8988T (cell line): ENCODE measurements at places on chromosomes 4 and X.

DNA sequence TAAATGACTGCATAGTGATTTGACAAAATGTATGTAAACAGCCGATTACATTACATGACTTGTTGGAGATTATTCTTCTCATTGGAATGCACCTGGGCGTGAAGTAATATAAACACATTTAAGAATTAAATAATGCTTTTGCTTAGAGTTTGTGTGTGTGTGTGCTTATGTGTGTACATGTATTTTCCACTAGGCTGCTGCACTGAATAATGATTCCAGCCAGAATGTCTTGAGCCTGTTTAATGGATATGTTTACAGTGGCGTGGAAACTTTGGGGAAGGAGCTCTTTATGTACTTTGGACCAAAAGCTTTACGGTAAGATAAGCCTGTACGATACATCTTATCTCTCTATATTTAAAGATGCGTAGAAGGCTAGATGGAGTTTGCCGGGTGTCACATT, 12.6 kb downstream of the NEIL3 start:
- no peak for DNase-seq

- DNase-seq: no peak
Observed at GRCh38 chr4:98661371-98662054, 3.1 kb upstream of the TSPAN5 start.

DNA sequence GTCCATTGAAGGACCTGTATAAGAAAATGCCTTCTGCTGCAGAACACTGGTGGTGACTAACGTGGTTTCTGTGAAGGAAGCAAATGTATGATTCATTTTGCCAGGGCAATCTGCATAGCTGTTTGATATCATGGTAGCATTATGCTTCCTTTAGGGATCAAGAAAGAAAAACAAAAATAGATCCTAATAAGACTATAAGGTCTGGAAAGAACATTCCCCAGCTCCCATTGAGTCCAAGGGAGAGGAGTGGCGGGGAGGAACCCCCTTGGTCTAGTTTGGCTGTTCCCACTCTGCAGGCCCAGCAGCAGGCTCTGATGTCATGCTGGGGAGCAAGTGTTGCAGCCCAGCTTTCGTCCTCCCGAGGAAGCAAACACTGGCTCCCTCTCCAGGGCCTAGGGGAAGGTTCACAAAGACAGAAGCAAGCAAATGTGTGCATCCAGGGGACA, 154.5 kb upstream of the GALNT7 start:
- no peak for DNase-seq

- DNase-seq: no peak
Observed at GRCh38 chr4:42391981-42392380, 5.3 kb upstream of the SHISA3 start.

GRCh38 chr4:76809594-76810305, 88.2 kb downstream of the SOWAHB start:
- DNase-seq: no peak

DNA sequence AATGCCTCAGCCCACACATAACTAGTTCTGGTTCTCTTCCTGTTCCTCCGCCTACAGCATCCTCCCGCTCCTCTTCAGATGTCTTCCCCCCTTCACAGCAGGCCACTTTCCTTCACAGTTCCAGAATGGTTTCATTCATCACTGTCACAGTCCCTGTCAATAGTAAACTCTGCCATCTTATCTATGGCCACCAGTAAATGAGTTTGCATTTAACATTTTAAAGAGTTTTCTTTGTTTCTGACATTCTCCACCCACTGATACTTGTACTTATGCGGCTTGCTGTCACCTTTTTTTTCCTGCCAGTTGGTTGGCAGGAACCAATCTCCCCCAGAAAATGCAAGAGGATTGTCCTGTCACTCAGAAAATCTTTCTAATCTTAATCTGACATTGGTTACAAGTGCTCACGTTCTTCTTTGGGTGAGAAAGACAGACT, 114.1 kb downstream of the GLUD2 start:
- no peak for DNase-seq

GRCh38 chr4:39032218-39033085, at the start of gene TMEM156:
TMEM156 (minus strand) TSS chr4:39032409; CDS start chr4:39032313, 96 bp downstream.
- DNase-seq: no peak

DNA sequence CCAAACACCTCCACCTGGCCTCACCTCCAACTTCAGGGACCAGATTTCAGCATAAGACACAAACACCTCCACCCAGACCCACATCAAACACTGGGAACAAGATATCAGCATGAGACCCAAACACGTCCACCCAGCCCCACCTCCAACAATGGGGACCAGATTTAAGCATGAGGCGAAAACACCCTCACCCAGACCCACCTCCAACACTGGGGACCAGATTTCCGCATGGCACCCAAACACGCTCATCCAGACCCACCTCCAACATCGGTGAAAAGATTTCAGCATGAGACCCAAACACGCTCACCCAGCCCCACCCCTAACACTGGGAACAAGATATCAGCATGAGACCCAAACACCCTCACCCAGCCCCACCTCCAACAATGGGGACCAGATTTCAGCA, 210.0 kb downstream of the ASMT start:
- DNase-seq: no peak

DNA sequence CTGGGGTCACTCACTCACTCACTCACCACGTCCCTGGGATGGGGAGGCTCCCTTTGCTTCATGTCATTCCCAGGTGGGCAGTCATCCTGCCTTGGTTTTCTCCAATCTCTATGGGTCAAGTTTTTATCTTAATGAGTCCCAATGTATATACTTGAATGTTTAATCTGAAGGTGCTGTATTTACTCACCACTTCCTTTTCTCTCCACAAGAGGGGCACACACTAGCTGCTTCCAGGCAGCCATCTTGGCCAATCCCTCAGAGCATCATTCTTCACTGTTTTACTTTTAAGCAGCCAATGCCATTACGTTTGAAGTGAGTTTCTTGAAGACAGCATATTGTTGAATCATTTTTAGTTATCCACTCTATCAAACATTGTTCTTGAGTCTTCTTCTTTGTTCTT, 153.4 kb upstream of the ARSJ start:
- DNase-seq: no peak

DNA sequence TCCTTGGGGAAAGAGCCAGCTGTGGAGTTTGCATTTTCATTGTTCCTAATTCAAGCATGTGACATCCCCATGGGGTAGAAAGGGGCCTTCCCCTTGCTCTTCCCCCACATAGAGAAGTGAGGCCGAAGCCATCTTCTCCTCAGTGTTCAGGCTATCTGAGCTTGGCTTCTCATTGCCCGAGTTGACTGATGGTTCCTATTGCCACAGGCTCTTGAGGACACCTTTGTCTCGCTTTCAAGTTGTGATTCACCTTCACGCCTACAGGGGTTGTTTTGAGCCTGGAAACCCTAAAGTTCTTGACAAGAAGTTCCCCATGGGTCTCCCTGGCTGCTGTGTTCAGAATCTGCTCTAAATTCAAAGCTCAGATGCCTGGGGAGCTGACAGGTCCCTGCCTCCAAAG, 25.0 kb downstream of the CCNQ start:
- no peak for DNase-seq

GRCh38 chr4:12105519-12105918, 676.8 kb upstream of the HS3ST1 start:
- DNase-seq: no peak

DNA sequence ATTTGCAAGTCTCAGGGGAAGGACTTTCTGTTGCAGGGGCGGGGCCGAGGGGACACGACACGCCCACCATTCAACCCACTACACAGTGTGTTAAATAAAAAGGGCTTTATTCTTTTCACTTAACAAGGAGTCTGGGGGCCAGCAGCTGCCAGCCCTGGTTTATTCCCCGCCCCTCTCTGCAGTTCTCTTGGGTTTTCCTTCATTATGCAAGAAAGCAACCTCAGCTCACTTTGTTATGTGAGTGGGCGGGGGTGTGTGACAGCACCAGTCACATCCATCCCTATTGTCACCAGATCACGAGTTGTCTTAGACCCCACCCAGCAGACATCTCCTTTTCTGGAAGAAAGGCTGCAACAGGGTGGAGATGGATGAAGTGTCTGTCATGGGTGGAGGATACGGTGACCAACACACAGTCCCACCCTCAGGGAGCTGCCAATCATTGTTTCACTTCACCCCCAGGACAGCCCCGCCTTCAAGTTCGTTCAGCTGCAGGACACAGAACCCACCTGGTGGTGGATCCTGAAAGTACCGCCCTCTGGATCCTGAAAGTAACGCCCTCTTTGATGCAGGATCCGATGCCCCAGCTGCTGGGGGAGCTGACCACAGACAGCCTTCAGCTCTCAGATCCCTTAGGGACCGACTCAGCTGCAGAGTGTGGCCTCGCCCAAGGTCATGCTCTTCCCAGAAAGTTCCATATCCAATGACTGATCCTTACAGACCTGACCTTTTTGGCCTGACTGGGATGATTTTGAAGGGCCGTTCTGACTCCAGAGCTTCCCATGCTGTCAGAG, 79.6 kb downstream of the SMIM20 start:
- peak; percentile 34 for DNase-seq

DNA sequence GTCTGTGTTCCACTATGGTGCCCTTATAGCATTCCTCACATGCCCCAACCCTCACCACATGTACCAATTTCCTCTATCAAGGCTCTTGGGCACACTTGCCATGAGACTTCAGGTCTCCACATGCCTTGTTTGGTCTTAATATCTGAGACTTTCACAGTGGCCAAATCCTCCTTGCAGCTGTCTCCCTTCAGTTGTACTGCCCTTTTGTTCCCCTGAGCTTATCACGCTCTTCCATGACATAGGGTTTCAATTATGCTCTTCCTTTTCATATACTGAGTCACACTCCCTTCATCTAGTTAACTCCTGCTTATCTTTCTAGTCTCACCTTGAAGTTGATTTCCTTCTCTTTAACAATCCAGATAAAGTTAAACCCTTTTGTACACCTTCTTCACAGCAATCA, 212.9 kb downstream of the PDHA2 start:
- no peak for DNase-seq

DNA sequence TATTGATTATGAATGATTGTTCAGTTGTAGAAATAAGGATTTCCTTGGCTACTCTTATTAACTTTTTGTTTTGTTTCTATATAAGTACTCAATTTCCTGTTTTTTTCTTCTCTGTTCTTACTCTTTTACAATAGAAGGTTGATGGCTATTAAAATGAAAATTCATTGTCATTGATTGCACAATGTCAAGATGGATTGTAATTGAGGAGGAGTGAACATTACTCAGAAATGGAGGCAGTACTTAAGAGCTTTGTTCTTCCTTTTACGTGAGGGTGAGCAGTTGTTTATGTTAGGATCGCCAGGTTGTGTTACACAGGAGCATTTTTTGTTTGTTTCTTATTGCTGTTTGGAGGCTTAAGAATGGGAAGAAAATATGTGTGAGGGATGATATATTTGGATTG, 2062.4 kb downstream of the ARAP2 start:
- DNase-seq: no peak

- no peak for DNase-seq
Observed at GRCh38 chrX:42450228-42450627, 327.7 kb downstream of the PPP1R2C start.
